ENCODE measurements at places on chromosomes 5 and 9.

GRCh38 chr5:159490507-159490906, 160.2 kb upstream of the IL12B start:
- DNase-seq = no peak

DNA sequence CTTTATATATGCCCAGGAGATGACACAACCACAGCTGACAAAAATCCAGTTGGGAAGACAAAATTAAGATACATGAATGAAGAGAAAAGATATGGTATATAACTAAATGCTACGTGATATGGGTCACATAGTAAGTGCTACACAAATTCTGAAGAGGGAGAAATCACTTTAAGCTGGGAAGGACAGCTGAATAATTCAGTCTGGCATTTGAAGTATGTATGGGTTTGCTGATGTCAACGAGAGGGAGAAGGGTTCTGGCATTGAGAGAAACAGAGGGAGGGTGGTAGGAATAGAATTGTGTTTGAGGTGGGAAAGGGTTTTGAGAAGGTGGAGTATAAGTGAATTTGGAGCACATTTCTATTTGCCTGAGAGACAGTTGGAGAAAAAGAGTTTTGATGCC, 6.7 kb upstream of the SLIT3 start:
- DNase-seq = no peak

DNA sequence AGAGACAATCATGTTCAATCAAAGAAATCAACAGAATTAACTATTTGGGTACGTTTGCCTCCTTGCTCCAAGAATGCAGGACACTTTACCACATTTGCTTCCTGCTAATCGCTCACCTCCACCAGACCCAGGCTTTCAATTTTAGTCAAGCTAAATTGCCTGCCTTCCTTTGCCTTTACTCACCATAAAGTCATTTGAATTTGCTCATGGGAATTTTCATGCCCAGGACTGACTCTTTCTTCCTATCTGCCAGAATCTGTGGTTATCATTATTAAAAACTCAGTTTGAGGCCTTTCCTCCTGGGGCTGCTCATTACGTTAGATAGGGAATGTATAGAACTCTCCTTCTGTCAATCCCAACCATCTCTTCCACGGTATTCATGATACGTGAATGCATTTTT, 1935.3 kb upstream of the WWC1 start:
- no peak for DNase-seq

- DNase-seq = no peak
Measured at GRCh38 chr5:416636-416960, 26.4 kb upstream of the EXOC3 start.

Data from smooth muscle cell of the brain vasculature (primary cell).